ENCODE measurements at places on chromosomes 13 and 19. TPM values are rescaled to one million over a fixed set of nuclear protein-coding genes. Genes with fewer than 3 reads are reported as not detected.

The ATP4A gene
- total RNA-seq = not detected

The TEX101 gene
- total RNA-seq = not detected

The KIR3DL2 gene
- not detected for total RNA-seq

The RHPN2 gene
- total RNA-seq = 13.9 TPM

The CEBPA gene
- 0.86 TPM for total RNA-seq

The C19orf85 gene
- not detected for total RNA-seq

The AXL gene
- 24.8 TPM for total RNA-seq

The NCR1 gene
- total RNA-seq = not detected

The CPB2 gene
- total RNA-seq = not detected
